Esophagus squamous epithelium (tissue), 5 donors: ENCODE measurements at places on chromosomes 3 and 15. TPM values are rescaled to one million over a fixed set of nuclear protein-coding genes. Genes with fewer than 3 reads are reported as not detected.

Gene TMCO5A
- not detected for total RNA-seq

Gene GDPGP1
- 5.9 TPM for total RNA-seq

Gene GP5
- not detected for total RNA-seq

Gene EPHA3
- 2.3 TPM for total RNA-seq

Gene ROPN1
- not detected for total RNA-seq

Gene ZMYND10
- not detected for total RNA-seq

Gene ZIC1
- not detected for total RNA-seq

Gene CKMT1B
- 69.3 TPM for total RNA-seq

Gene ONECUT1
- not detected for total RNA-seq

Gene ALDH1A3
- 31.9 TPM for total RNA-seq

Gene GASK1A
- 10.1 TPM for total RNA-seq

Gene DCLK3
- total RNA-seq = 0.13 TPM

Gene SERPINI2
- 1.1 TPM for total RNA-seq

Gene DPPA2
- total RNA-seq = not detected

Gene FEZF2
- total RNA-seq = not detected

Gene CXCR6
- 12.0 TPM for total RNA-seq

Gene CNTN6
- total RNA-seq = not detected

Gene GRAMD2A
- 1.5 TPM for total RNA-seq

Gene SNX22
- not detected for total RNA-seq

Gene NANOGP8
- total RNA-seq = not detected

Gene CIB2
- total RNA-seq = 1.3 TPM

Gene COLQ
- 0.95 TPM for total RNA-seq

Gene LARP6
- 2.9 TPM for total RNA-seq

Gene SV2B
- total RNA-seq = 0.59 TPM

Gene POMGNT2
- 4.4 TPM for total RNA-seq
